Heart left ventricle (tissue), 16 donors: ENCODE measurements at places on chromosomes 13 and 19. TPM values are rescaled to one million over a fixed set of nuclear protein-coding genes. Genes with fewer than 3 reads are reported as not detected.

LONP1 gene
- 82.1 TPM for total RNA-seq

TNFSF13B gene
- total RNA-seq = 1.0 TPM

KCNC3 gene
- total RNA-seq = 2.5 TPM

PSG1 gene
- not detected for total RNA-seq

DNA sequence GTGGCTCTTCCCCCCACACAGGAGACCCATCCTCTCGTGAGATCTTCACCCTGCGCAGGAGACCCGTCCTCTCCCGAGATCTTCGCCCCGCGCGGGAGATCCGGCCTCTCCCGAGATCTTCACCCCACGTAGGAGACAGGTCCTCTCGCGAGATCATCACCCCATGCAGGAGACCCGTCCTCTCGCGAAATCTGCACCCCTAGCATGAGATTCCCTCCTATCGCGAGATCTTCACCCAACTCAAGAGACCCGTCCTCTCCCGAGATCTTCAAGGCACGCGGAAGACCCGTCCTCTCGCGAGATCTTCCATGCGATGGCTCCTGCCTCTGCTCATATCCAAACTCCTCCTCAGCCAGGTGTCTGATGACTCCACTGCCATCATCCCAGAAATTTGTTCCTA lies 24.3 kb downstream of the LAIR2 start:
- DNase-seq = no peak

DNA sequence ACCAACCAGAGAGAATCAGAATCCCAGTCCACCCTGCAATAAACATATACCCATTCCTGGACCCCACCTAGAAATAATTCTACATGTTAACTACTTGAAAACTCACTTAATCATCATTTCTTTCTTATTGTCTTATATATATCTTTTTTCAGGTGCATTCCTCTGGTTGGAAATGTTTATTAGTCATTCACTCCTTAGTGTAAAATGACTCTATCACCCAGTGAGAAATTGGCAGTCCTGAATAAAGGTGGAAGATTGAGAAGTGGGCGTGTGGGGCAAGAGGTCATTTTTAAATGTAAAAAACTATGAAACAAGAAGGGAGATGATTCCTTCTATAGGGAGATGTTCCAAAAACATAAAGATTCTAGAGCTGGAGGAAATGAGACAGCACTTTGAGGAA lies 101.2 kb upstream of the MBNL2 start:
- DNase-seq = no peak

PRX gene
- total RNA-seq = 3.1 TPM

DNA sequence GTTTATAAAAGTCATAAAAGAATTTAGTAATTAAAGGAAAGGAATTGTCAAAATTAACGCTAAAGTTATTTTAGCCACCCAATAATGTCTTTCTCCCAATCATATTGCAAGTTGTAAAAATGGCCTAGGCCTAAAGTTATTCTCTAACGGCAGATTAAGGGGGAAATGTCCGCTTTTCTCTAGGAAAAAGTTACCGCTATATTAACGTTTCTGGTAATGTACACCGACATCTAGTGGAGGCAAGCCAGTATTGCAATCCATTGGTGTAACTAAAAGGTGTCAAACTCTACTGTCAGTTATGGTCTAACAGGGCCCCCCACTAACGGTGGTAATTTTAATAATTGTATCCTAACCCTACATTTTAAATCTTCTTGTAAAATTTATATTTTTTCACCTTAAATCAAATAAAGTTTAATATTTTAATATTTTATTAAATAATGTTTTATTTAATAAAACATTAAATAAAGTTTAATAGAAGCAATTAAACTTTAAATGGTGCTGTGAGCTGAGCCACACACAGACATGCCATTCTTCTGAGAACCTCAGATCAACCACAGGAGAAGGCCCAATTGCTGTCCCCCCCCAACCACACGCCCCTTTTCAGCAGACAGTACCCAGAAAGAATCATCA lies 35.9 kb upstream of the ZSCAN5A start:
- DNase-seq = peak; percentile 33

DNA sequence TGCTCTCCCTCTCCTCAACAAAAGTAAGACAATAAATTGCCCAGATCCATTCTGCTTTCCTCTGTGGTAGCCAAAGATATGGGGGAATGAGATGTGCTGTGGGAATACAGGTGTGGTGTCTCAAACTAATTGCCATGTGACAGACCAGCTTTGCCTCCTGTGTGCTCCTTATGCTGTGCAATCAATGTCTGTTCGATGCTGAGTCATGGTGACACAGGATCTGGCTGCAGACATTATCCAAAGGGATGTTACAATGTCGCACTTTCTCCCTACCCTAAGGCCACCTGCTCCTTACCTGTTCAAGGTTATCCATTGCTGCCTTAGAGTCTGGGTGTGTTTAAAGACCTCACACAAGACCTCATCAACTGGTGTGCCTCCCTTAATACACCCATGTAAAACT lies 32.5 kb downstream of the FGF14 start:
- no peak for DNase-seq

DNA sequence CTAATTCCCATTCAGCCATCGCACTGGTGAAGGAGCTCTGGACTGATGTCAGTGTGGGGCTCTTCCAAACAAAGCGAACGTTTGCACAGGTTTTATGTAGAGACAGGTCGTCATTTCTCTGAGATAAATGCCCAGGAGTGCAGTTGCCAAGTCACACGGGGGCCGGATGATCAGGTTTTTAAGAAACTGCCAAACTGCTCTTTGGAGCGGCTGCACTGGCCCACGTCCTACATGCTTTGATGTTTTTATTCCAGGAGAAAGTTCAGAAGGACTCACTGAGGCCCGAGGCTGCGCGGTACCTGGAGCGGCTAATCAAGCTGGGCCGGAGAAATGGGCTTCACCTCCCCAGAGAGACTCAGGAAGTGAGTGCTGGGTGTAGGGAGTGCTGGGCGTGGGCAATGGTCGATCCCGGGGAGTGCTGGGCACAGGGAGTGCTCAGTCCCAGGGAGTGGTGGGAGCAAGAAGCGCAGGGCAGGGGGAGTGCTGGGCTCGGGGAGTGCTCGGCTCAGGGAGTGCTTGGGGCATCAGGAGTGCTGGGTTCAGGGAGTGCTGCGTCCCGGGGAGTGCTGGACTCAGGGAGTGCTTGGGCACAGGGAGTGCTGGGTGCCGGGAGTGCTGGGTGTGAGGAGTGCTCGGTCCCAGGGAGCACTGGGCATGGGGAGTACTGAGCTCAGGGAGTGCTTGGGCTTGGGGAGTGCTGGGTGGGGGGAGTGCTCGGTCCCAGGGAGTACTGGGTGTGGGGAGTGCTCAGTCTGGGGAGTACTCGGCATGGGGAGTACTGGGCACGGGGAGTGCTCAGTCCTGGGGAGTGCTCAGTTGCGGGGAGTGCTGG lies 10.7 kb downstream of the THOP1 start:
- no peak for DNase-seq

- DNase-seq = no peak
Observed at GRCh38 chr13:97912139-97912535, 41.3 kb upstream of the IPO5 start.

DNA sequence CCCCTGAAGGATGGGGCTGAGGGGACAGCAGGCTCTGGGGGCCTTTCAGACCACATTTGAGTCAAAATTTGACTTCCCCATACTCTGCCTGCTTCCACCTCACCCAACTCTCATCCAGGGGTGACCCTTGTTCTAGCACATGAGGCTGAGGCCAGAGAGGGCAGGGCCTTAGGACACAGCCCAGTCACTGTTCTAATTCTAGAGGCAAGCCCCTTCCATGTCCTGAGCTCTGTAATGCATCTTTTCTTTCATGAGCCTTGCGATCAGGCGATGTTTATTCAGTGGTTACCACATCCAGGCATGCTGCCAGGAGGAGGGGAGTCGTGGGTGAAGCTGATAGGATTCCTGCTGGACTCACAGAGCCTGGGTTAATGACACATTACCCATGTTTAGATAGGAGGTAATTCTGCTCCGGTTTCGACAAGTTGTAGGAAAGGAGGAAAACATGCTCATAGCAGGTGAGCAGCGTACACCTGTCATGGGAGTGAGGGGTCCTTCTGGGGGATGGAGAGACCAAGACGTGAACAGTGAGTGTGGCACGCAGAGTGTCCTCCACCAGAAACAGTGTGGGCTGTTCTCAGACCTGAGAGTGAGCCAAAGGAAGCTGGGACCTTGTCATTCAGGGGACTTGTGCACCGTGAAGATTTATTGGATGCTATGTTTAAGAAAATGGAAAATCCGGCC lies 9.3 kb downstream of the RPS9 start:
- peak; percentile 91 for DNase-seq

DNA sequence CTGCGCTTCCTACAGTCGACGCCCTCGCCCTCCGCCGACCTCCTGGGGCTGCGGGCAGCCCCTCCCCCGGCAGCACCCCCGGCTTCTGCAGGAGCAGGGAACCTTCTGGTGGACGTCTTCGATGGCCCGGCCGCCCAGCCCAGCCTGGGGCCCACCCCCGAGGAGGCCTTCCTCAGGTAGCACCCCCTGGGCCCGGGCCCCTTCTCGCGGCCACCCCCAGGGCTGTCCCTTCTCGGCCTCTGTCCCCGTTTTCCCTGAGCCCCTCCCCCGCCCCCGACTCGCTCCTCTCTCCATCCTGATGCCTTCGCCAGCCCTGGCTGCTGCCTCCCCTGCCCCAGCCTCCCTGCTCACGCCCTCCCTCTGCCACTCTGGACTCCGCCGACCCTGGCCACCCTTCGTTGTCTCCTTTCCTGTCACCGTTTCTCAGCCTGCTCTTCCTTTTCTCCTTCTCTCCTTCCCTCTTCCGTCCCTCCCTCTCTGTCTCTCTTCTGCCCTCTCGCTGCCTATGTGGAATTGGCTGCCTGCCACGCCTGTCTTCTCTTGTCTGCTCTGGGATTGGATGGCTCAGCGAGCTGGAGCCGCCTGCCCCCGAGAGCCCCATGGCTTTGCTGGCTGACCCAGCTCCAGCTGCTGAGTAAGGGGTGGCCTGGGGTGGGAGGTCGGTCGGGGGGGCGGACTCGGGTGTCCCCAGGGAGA lies 11.0 kb downstream of the FUZ start:
- peak; percentile 94 for DNase-seq

CGB8 gene
- not detected for total RNA-seq

FFAR2 gene
- total RNA-seq = 0.12 TPM

- peak; percentile 94 for DNase-seq
Observed at GRCh38 chr19:18417250-18418028, 1.8 kb upstream of the SSBP4 start.

- no peak for DNase-seq
Observed at GRCh38 chr19:3073931-3074595, 11.8 kb upstream of the TLE5 start.

OR10H3 gene
- total RNA-seq = not detected

ZNF793 gene
- 7.7 TPM for total RNA-seq

C13orf42 gene
- not detected for total RNA-seq

- DNase-seq = no peak
Observed at GRCh38 chr13:64083811-64084210, 2668.2 kb upstream of the PCDH20 start.

GRCh38 chr13:82436099-82436585 lies 1446.1 kb downstream of the SLITRK1 start:
- DNase-seq = no peak

MEIS3 gene
- total RNA-seq = 3.4 TPM
